ENCODE measurements at places on chromosomes 12 and 14.
A peak's percentile ranks its signal among the peaks of the same experiment; 100 is the strongest.

GRCh38 chr14:77542421-77543239 is 44.0 kb upstream of the ISM2 start:
- peak; percentile 14 for DNase-seq

- DNase-seq, result no peak
These were observed 7.5 kb upstream of the FOXG1 start for GRCh38 chr14:28758885-28759652.

DNA sequence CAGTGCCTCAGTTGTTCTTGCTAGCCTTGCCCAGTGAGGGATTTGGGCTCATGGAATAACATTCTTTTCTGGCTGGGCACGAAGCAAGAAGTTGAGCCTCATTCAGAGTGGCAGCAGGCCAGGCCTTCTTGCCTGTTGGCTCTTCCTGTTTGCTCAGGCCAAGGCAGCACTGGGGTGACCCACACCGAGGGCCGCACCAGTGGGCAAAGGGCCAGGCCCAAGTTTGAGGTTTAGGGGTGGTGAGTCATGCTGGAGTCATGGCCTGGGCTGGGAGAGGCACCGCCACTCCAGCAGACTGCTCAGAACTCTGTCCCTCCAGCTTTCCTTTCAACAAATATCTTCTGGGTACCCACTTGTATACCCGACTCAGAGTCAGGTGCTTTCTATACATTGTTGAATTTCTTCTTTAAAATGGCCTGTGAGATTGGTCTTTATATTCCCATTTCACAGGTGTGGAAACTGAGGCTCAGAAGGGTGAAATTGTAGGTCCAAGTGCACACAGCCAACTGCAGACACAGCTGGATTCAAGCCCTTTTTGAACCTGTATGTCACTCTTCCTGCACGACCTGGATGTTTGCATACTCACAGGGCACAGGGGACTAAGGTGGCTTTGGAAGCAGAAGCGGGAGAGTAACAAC is 279.4 kb downstream of the FOXN3 start:
- peak; percentile 77 for DNase-seq

DNA sequence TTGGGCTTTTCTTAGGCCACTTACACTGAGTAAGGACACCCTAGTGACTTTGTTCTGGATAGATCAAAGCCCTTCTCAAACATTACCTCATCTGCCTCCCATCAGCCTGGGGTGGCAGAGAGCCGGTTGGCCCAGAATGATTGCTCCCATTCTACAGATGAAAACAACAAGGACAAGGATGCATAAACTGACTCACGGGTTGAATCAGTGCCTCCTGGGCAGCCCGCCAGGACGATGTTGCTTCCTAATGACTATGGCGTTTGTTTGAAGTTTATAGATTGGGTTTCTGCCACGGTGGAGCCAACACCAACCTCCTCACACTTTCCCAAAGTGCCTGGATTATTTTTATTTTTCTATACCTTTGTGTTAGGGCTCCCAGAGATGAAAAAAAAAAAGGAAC is 3.6 kb upstream of the VRK1 start:
- no peak for DNase-seq

GRCh38 chr14:79274641-79275291 is 936.5 kb downstream of the DIO2 start:
- DNase-seq, result no peak

DNA sequence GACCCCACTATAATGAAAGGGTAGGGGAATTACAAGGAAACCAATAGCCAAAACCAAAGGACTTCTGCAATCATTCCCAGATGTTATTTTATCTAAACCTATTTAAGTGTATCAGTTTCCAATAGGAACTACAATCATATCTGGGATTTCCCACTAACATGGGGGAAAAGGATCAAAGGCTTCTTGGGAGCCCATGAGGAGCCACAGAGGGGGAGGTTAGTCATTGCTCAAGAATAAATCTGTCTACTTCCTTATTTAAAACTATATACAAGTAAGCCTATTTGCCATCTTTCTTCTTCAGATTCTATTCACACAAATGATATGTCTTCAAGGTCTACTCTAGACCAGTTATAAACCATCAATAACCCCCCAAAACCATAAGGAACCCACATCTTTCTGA is 33.1 kb downstream of the FGD6 start:
- no peak for DNase-seq

DNA sequence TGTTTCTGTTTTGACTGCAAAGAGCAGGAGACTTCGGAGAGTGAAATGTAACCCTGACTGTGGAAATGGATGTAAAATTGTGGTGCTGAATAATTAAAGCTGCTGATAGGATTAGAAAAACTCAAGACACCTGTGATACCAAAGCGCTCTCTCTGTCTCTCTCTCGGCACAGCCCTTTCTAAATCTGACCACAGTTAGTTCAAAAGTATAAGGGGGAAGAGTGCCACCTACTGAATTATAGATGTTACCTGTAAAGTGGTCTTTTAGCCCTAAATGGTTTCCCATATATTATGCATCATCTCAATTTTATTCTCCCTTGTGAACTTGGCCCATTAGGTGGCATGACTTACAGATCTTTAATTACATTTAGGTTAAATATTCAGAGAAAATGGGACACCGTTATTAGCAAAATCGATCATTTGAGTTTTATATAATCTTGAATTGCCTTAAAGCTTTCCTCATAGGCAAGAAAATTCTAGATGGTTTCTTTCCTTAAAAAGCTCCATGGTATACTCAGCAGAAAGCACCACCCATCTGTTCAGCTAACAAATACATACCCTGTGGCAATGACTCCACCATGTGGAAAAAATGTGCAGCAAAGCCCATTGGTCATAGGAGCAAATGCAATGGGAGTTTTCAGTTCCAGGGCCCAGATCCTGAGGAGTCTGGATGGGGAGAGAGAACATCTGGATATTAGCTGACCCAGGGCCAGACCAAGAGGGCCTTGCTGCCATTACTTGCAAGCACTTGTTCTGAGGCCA is 18.1 kb downstream of the RFC5 start:
- DNase-seq, result peak; percentile 68

- DNase-seq, result peak; percentile 27
These were observed 17.8 kb downstream of the E2F7 start for GRCh38 chr12:77047341-77048109.

GRCh38 chr14:57704763-57705162 is 161.1 kb downstream of the SLC35F4 start:
- DNase-seq, result no peak

GRCh38 chr14:31235462-31235861 is 27.9 kb upstream of the HECTD1 start:
- DNase-seq, result no peak

DNA sequence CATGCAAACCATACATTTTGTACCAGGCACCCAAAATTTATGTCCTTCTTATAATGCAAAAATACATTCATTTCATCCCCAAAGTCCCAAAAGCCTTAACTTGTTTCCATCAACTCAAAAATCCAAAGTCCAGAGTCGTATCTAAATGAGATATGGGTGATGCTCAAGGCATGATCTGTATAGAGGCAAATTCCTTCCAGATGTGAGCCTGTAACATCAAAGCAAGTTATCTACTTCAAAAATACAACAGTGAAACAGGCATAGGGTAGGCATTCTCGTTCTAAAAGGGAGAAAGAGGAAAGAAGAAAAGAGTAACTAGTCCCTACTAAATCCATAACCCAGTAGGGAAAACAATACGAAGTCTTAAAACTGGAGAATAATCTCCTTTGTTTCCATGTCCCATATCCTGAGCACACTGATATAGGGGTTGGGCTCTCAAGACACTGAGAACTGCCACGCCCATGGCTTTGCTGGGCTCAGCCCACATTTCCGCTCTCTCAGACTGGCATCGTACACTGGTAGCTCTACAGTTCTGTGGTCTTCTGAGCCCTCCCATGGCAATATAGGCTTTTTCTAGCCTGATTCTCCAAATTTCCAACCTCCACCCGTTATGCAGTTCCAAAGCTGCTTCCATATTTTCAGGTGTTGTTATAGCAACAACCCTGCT is 232.8 kb downstream of the TMTC2 start:
- no peak for DNase-seq

DNA sequence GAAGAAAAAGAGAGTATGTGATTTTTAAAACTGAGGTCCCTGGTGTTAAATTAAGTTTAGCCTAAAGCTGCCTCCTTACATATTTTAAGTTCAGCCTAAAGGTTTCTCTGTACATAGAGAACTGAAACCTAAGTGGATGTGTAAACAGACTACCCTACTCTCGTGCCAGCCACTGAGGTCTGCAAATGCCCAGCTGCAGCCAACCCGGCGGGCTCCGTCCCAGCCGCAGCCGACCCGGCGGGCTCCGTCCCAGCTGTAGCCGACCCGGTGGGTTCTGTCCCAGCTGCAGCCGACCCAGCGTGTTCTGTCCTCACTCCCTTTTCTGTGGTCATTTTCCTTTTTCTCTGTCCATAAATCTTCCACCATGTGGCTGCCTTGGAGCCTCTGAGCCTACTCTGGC is 97.2 kb upstream of the SFSWAP start:
- no peak for DNase-seq

DNA sequence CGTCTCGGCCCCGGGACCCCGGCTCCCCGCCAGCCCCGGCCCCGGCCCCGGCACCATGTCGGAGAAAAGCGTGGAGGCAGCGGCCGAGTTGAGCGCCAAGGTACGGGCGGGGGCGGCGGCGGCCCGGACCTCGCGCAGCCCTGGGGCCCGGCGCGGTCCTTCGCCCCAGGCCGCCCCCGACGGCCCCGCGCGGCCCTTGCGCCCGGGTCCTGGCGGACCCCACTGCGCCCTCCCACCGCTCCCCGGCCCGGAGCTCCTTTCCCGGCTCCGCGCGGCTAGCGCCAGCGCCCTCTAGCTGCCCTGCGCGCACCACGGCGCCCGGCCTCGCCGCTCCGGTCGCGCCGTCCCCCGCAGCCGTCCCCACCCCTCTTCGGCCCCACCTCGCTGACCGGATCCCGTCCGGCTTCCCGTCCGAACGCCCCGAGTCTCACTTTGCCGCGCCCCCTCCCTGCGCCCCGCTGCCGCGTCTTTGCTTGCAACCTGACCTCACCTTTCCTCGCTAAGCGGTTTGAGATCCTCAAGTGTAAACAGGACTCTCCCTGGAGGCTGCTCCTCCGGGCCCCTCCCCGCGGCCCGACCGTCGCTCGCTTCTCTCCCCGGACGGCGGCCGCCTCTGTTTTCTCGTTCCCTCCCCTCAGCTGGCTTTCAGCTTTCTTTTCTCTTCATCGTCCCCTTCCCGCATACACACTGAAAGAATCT is 637 bp downstream of the PTMS start:
- peak; percentile 95 for DNase-seq

- no peak for DNase-seq
These were observed 285.2 kb downstream of the NAV3 start for GRCh38 chr12:78115889-78116288.

GRCh38 chr12:130053651-130054069 is 108.6 kb upstream of the FZD10 start:
- DNase-seq, result no peak

DNA sequence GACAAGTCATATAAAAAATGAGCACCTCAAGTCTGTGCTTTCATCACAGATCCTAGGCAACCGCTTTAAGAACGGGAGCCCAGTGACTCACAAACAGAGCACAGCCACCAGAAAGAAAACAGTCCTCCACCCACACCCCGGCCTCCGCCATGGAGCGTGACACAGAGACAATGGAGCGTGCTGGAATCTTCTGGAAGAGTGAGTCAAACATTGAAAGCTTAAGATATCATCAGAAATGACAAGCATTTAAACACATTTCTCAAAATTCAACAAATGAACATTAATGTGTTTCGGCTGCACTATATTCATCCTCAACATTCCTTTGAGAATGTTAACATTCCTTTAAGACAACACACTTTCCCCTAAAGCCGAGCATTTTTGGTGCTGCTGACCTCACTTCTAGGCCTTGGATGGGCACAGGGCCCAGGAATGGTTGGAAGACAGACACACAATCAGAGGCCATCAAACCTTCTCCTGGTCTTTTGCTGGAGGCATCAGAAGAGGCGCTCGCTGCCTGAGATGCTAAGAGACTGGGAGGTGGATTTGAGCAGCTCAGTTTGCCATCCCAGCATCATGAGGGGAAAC is 23.6 kb upstream of the TMEM132D start:
- DNase-seq, result peak; percentile 90
